ENCODE measurements at places on chromosomes 6 and 20. TPM values are rescaled to one million over a fixed set of nuclear protein-coding genes. Genes with fewer than 3 reads are reported as not detected.
A peak's percentile ranks its signal among the peaks of the same experiment; 100 is the strongest.

Gene HLA-DQA2
- total RNA-seq: not detected

DNA sequence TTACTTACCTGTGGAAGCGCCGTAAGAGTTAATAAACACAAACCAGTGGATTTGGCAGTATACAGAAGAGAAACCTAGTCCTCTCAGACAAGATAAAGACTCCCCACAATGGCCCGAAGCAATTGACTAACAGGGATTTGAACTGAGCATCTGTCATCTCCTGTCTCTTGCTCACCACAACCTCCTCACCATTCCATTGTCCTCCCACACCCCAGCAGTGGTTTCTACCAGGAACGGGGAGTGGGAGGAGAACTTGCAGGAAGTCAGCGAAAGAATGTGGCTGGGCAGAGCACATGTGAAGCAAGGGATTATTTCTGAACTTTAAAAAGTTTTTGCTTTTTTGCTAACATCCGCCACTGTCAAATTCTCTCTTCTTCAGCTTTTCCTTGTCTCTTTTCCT, 24.6 kb upstream of the TAAR1 start:
- DNase-seq: peak; percentile 50

GRCh38 chr6:142857796-142858555, 87.0 kb downstream of the HIVEP2 start:
- no peak for DNase-seq

- no peak for DNase-seq
These were observed 156.3 kb upstream of the RNF24 start for GRCh38 chr20:4171538-4172116.

- no peak for DNase-seq
These were observed 18.0 kb downstream of the DYNLT1 start for GRCh38 chr6:158626360-158627167.

GRCh38 chr6:169254456-169255316, 1.0 kb upstream of the THBS2 start:
- no peak for DNase-seq

GRCh38 chr6:33243476-33243875, 28.2 kb downstream of the VPS52 start:
- no peak for DNase-seq
